Mesenteric fat pad (tissue), 1 donor: ENCODE measurements at places on chromosomes 16 and 17.
A peak's percentile ranks its signal among the peaks of the same experiment; 100 is the strongest.

- DNase-seq = no peak
These were observed 570 bp upstream of the CFDP1 start for GRCh38 chr16:75433732-75434413.

GRCh38 chr17:62899361-62899760 lies 66.7 kb upstream of the TANC2 start:
- DNase-seq = no peak

GRCh38 chr16:19835968-19836421 lies 48.7 kb downstream of the GPRC5B start:
- no peak for DNase-seq

DNA sequence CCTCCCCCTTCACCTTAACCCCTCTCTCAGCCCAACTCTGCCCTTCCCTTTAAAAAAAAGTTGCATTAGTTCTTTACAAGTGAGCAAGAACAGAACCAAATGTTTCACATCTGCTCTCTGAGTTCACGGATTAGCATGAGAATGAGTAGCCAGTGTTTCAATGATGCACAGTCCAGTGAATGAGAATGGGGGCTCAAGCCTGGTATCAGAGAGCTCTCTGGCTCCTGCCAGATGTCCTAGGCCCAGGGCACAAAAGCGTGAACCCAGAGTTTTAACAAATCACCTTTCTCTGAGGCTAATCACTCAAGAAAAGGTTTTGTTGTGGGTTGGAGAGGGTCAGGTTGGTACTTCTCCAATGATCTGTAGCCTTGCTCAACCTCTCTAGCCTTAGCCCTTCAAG lies 41.5 kb upstream of the HS3ST3A1 start:
- DNase-seq = no peak

- DNase-seq = peak; percentile 47
These were observed 66.0 kb upstream of the CDH5 start for GRCh38 chr16:66300501-66300900.

DNA sequence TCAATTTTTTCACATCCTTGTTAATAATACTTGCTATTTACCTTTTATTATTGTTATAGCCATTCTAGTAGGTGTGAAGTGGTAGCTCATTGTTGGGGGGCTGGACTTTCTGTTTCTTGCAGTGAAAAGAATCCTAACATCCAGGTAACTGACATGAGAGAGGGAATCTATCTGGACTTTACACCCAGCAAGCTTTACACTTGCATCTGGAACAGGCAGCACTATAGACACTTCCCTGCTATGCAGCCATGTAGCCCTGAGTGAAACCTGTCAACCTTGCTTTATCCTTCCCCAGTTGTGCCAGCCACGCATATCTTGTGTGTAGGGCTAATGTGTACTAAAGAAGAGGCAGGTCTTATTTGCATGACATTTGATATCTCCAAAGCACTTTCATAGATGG lies 16.9 kb upstream of the ABCC12 start:
- DNase-seq = no peak

DNA sequence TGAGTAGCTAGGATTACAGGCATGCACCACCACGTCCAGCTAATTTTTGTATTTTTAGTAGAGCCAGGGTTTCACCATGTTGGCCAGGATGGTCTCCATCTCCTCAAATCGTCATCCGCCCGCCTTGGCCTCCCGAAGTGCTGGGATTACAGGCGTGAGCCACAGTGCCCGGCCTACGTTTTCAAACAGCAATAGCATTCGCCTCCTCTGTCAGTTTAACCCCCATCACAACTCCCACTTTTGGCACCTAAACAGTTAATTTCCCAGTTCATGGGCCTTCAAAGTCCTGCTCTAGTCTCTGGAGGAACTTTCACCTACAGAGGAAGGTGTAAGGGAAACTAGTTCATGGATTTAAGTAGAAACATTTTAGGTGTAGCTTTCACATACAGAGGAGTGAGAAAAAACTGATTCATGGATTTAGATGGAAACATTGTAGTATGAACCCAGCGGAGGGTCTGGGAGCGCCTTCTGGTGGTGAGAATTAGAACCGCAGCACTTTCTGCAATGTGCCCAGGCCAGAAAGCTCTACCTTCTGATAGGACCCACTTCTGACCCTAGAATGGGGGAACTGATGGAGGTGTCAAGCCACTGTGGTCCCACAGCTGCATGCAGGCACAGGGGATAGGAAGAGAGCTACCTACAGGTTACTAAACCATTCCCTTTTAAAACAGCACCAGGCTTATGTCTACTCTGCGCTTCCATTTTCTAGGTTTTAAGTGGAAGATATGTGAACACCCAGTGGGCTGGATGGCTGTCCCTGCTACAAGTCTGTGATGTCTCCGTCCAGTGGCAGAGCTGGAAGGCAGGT lies 12.0 kb upstream of the MEOX1 start:
- DNase-seq = no peak

- no peak for DNase-seq
These were observed 35.2 kb downstream of the SRL start for GRCh38 chr16:4206680-4207079.

- peak; percentile 94 for DNase-seq
These were observed 596 bp upstream of the PFN1 start for GRCh38 chr17:4948931-4949320.

DNA sequence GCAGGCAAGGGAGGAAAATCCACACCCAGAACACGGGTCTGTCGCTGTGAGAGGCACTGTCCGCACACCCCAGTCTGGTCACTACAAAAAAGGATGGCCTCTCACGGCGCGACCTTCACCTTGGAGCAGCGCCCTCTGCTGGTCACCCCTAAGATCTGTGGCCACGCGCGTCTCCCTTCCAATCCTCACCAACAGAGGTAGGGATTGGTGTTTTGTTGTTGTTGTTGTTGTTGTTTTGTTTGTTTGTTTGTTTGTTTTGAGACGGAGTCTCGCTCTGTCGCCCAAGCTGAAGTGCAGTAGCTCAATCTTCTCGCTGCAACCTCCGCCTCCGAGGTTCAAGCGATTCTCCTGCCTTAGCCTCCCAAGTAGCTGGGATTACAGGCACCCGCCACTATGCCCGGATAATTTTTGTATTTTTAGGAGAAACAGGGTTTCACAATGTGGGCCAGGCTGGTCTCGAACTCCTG lies 15.0 kb upstream of the C17orf58 start:
- DNase-seq = no peak

DNA sequence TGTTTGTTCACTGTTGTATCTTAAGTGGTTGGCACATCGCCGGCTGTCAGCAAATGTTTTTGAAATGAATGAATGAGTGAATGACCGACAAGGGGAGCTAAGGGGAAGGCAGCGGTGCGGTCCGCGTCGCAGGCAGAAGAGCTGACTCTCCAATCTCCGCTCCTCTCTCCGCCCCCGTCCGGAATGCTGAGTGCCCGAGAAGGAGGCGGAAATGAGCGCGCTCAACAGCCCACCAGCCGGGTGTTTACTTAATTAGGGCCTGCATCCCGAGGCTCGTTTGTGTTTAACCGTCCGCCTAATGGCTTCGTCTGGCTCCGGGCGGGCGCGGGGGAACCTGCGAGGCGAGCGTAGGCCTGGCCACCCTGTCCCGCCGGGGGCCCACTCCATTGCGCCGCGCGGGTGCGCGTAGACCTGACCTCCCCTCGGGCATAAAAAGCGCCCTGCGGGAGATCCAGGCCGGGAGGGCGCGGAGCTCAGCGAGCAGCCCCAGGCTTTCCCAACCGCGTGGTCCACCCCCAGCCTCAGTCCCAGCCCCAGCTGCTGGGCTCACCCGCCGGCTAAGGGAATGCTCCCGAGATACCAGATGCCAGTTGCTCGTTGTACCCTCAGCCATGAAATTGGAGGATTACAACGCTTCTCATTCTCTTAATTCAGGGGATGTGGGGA lies 2.5 kb upstream of the CDH3 start:
- no peak for DNase-seq

- no peak for DNase-seq
These were observed 118.5 kb upstream of the ZFHX3 start for GRCh38 chr16:73166441-73166851.

GRCh38 chr17:6936370-6937028 lies 59.4 kb upstream of the ALOX12 start:
- DNase-seq = no peak

DNA sequence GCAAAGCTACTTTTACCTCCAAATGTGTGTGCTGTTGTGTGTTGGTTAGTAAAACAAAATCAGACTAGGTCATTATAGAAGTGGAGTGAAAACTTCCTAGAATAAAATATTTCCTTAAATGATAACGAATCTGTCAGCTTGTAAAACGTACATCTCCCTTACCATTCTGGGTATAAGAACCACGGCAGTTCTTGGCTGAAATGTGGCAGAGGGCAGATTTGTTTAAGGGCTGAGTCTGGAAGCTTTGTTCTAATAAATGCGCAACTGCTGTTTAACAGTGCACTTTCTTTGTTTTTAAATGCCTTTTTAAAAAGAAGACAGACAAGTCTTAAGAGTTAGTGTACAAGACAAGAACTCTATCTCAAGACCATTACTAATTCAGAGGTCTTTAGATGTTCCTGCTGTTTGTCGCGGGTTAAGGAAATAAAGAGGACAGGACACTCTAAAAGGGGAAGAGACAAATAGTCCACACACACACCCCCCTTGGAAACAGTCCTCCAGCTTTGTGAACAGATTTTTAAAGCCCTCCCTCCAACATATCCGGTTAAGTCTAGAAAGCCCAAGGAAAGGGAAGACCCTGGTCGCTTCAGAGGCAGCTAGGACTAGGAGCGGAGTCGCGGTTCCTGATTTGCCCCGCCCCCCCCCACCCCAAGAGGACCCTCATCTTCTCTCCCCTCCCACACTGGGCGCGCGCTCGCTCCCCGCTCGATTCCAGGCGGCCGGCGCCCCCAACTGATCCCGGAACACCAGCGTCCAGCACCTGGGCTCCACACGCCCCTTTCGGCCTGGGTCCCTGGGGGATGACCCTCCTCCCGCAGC lies 658 bp downstream of the SYNRG start:
- DNase-seq = no peak

GRCh38 chr16:11101695-11102522 lies 154.1 kb downstream of the SOCS1 start:
- no peak for DNase-seq
